ENCODE measurements at places on chromosomes 5 and 9.

DNA sequence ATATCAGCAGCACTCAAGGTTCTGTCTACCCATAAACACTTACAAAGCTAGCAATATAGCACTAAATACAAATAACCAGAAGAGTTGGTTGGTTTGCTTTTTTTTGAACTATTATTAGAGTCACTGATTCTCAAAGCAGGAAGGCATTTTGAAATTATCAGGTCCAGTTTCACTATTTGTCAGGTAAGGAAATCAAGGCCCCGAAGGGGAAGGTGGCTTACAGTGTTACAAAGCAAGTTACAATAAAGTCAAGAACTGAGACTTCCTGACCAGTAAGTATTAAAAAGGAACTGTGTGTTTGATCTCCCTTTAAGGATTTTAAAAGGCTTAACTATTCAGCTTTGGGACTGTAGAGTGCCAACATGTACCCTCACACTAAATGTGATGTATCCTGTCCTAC lies 10.8 kb downstream of the C5orf15 start:
- DNase-seq, result no peak

DNA sequence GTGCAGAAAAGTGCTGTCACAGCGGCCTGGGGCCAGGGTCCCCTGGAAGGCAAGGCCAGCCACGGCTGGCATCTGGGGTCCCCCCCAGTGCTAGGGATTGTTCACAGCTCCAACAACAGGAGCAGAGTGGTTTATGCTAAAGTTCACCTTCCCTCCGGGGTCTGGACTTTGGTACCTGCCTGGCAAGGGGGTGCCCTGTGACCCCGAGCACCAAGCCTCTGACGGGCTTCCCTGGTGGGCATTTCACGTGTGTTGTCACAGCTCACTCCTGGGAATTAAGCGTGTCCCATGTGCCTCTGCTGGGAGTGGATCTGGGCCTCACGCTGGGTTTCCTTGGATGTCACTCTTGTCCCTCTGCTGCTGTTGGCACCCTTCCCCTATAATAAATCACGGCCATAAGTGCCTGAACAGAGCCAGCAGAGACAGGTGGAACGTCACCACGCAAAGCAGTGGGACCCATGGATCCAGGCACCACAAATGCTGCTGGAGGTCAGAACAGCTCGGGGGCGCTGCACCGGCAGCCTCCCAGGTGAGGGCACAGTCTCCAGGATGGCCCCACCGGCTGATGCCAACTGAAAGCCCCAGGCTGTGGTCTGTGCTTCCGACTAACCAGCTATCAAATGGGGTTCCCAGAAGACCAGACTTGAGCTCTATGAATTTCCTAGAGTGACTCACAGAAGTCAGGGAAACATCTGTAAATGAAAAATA lies 17.8 kb upstream of the ZDHHC11 start:
- DNase-seq, result no peak

DNA sequence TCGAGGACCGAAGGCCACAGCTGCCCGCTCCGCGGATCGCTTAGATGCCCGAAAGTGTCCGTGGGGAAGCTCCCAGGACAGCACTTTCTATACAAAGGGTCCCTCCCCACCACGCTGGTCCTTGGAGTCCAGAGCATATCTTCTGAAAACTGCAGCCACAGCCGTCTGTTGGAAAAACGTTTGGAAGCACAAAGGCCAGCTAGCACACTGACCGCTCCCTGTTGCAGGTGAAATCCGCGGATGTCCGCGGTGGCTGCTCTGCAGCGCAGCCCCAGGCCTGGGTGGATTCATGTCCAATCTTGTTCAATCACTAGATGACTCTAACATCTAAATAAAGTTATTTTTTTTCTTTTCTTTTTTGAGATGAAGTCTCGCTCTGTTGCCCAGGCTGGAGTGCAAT lies 32.8 kb upstream of the FANCC start:
- DNase-seq, result no peak

DNA sequence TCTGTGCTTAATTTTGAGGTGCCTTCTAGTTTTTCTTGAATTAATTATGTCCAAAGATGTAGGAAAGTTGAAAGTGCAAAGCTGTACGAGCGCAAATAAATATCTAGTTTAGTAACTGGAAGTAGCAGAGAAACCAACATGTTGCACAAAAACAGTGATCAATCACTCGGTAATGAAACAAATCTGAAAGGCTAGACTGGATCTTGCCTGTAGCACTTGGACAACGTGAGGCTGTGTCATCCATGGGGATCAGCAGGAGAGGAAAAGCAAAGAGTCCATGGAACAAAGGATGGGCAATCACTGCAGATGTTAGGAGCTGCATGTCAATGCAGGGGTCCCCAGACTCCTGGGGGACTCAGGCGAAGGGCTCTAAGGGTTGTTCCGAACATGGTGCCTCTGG lies 424.2 kb downstream of the IRX1 start:
- DNase-seq, result no peak

Data from stimulated activated CD8-positive, alpha-beta memory T cell treated with anti-CD3 and anti-CD28 coated beads, Interleukin-4, amount 100 ng/mL, for 4 hours (primary cell).